Stimulated activated CD4-positive, alpha-beta T cell treated with anti-CD3 and anti-CD28 coated beads, Interleukin-1b, Interleukin-23, amount 100 ng/mL, for 24 hours (primary cell): ENCODE measurements at places on chromosomes 3 and 15.

DNA sequence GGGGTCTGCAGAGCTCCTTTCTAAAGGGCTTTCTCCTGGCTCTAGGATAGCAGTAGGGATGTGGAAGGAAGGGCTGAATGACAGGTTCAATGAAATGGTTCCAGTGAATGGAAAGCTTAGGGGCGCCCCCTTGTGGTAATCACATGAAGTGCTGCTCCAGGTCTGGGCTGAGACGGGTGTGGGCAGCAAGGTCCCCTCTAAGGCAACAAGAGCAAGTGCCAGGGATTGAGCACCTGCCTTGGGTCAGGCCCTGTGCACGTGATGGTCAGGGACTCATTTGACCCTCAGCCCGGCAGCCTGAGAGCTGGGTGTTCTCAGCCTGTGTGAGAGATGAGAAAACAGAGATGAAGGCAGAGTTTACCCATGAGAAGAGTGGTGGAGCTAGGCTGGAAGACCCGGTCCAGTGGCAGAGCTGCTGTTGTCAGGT, 12.1 kb upstream of the CX3CR1 start:
- DNase-seq, result peak; percentile 65

- DNase-seq, result no peak
Measured at GRCh38 chr3:178532476-178532875, 3.8 kb upstream of the KCNMB2 start.

DNA sequence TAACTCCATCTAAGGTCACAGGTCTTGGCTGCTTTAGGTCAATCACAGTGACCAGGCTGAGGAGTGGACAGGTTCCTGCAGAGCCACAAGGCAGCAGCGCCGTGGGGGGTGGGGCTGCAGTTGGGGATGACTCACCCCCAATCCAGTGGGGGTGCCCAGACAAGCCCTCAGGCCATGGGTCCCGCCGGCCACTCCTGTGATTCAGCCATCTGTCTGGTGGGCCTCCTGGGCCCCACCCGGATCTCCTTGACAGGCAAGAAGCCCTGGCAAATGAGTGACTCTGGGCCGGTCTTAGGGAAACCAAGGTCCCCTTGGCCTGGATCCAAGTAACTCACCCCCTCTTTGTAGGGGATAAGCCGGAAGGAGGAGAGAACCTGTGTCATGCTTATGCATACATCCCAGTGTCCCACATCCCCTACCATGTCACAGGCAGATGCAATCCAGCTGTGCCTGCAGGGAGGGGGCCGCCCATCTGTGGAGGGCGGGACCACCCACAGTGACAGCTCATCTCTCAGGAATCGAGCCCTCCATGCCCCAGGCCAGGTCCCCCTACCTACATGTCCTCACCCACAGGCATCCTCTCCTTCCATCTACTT, 495 bp upstream of the COL7A1 start:
- no peak for DNase-seq

- DNase-seq, result no peak
Measured at GRCh38 chr3:29415482-29416223, 134.8 kb downstream of the RBMS3 start.

GRCh38 chr15:38072348-38073177, 138.1 kb downstream of the TMCO5A start:
- no peak for DNase-seq
